Stimulated activated CD4-positive, alpha-beta T cell treated with anti-CD3 and anti-CD28 coated beads, Interleukin-12 subunit alpha, Interleukin-12 subunit beta, amount 100 ng/mL, for 4 hours (primary cell): ENCODE measurements at places on chromosomes 5 and 9.

GRCh38 chr5:72940082-72940481 lies 15.8 kb upstream of the FCHO2 start:
- DNase-seq, result no peak

- DNase-seq, result no peak
Observed at GRCh38 chr5:84260939-84261338, 123.7 kb downstream of the EDIL3 start.

GRCh38 chr9:2053883-2054845 lies 39.0 kb downstream of the SMARCA2 start:
- DNase-seq, result peak; percentile 28

DNA sequence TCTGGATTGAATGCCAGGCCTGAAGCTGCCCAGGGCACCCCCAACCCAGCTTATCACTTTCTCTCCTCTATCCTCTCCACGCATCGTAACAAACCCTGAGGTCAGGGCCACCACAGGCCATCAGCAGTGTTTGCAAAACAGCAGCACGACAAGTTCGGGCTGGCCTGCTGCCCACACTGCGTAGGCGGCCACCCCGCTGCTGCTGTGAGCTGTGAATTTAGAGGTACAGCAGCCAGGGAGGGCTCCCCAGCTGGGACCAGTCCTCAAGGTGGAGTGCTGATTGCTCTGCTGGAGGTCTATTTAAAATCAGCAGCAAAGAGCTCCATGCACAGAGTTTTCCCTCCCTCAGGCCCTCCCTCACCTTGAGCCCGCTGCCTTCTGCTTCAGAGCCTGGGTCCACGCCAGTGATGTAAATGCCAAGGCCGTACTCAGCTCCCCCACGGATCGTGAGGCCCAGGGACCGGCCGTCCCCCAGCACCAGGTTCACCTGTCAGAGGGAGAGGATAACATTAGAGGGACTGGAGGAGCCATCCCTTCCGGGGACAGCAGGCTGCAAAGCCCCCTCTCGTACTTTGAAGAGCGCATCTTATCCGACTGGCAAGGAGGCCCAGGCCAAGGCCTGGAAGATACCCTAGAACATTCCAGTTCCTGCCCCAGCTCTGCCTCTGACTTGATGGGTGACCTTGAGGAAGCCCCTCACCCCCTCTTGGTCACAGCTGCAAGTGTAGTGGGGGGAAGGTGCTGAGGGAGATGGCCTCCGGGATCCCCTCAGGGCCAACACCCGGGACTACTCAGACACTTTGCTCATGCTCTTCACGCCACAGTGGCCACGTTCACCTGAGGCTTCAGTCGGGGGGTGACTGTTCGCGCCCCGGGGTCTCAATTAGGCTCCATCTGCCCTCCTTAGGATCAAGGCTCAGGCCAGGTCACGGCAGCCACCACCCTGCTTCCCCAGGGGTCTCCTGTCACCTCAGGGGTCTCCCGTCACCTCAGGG lies 39.1 kb downstream of the WHRN start:
- no peak for DNase-seq

- no peak for DNase-seq
Observed at GRCh38 chr5:177124486-177124991, 9.0 kb upstream of the NSD1 start.

GRCh38 chr9:92652461-92652860 lies 17.5 kb downstream of the IPPK start:
- DNase-seq, result no peak

- no peak for DNase-seq
Observed at GRCh38 chr5:17928581-17928981, 294.3 kb downstream of the TAF11L14 start.

- no peak for DNase-seq
Observed at GRCh38 chr5:149747833-149748366, 17.8 kb downstream of the PPARGC1B start.

GRCh38 chr9:16794871-16795639 lies 75.4 kb downstream of the BNC2 start:
- DNase-seq, result no peak

GRCh38 chr9:38339087-38339486 lies 53.4 kb upstream of the ALDH1B1 start:
- no peak for DNase-seq

GRCh38 chr5:172713113-172713808 lies 57.7 kb downstream of the DUSP1 start:
- peak; percentile 74 for DNase-seq

GRCh38 chr9:81002242-81002641 lies 687.1 kb downstream of the TLE1 start:
- no peak for DNase-seq

DNA sequence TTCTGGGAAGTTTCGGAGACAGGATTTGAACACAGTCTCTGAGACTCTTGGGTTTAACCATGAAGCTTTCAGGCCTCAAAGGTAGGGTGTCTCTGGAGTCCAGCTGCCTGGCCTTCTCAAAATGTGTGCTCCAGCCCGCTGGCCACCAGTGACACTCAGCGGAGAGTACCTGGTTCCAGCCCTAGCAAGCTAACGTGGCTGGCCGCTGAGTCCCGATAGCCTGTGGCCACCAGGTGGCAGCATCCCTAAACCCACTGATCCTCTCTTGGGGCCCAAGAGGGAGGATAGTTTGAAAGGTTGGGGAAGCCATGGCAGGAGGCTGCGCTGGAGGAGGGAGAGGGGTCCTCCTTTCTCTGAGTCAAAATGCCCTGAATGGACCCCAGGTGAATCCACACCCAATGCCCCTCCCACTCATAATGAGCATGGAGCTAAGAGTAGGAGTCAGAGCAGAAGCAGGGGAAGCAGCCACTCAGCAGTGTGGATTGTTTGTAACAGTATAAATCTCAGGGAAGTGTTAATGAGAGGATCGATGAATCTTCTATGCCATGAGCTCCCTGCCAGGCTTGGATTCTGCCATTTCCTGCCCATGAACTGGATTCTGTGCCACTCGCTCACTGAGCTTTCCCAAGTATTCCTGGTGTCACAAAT lies 5.4 kb upstream of the TIFAB start:
- peak; percentile 62 for DNase-seq

GRCh38 chr5:71844862-71845261 lies 125.8 kb downstream of the CARTPT start:
- no peak for DNase-seq

- no peak for DNase-seq
Observed at GRCh38 chr5:162456086-162456485, 388.5 kb downstream of the GABRG2 start.

DNA sequence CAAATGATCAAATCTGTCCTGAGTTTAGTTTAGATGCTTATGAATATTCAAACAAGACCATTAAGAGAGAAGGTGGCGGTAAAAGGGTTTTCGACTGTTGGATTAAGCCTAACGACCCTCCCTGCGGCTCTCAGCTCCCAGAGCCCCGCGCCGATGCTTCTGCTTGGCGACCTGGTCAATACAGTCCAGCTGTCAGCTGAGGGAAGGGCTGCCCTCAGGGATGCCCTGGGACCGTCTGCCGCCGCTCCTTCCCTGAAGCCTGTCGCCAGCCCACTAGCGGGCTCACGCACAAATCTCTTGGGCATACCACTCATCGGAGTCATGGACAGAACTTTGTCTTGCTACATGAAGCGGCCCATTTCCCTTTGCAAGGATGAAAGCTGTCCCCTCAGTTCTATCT lies 136.6 kb upstream of the RAPGEF1 start:
- DNase-seq, result no peak

GRCh38 chr5:1447671-1448361 lies 2.6 kb upstream of the SLC6A3 start:
- no peak for DNase-seq

DNA sequence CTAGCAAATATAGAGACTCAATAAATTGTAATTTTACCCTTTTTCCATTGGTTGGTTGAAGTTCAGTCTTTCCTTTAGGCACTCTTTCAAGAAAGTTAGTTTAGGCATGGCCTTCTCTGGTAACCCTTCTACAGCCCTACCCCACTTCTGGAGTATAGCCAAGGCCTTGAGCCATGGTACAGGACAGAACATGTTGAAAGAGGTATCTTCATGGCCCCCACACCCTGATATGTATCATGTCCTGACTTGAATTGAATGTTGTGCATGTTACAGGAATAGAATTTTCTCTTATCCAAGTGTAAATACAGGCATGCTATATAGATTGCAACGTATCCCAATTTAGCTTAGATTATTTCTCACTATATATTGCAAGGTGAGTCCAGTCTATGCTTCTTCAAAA lies 175.6 kb downstream of the CD180 start:
- DNase-seq, result no peak

DNA sequence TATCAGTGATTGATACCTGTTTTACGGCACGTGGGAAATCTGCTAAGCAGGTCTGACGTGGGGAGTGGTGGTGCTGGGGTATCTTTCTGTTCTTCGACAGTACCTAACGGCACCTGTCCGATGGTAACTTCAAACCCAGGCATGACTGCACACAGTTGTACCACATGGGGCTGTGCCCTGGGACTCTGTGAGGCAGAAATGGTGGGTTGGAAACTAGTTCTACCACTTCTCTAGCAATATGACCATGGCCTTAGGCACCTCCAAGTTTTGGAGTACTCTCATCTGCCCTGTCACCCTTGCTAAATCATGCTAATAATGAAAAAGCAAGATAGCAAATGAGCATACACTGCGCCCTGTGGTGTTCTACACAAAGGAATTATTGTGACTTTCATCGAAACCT lies 30.9 kb downstream of the EPB41L4B start:
- DNase-seq, result no peak

DNA sequence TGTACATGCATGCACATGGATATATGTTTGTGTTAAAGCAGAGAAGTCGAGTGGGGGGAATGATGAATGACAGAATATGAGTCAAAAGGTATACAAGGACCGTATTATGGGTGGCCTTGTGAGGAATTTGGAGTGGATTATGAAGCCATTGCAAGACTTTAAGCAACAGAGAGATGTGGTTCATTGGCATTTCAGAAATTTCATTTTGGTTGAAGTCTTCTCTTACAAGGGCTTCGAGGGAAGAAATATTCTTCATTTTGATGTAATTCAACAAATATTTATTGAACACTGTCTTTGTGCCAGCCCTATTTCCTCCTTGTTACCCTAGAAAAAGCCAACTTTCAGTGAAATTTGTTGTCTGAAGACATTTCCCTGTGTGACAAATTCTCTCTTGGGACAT lies 83.9 kb upstream of the SLCO6A1 start:
- no peak for DNase-seq

GRCh38 chr5:107457138-107457537 lies 213.6 kb downstream of the EFNA5 start:
- DNase-seq, result no peak

DNA sequence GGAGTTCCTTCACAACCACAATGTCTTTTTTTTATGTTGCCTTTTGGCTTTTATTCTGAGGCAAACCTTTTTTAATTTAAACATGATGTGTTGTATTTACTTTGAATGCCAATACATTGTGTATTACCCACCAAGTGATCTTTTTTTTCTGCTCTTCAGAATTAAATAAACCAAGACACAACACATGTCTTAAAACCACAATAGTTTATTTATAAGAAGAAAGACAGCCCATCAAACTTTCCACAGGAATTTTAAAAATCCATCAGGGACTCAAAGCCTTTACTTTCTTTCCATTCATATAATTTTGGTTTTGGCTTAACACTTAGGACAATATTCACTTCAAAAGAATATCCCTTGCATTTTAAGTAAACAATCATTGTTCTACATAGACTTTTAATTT lies 321.8 kb upstream of the MEF2C start:
- no peak for DNase-seq

DNA sequence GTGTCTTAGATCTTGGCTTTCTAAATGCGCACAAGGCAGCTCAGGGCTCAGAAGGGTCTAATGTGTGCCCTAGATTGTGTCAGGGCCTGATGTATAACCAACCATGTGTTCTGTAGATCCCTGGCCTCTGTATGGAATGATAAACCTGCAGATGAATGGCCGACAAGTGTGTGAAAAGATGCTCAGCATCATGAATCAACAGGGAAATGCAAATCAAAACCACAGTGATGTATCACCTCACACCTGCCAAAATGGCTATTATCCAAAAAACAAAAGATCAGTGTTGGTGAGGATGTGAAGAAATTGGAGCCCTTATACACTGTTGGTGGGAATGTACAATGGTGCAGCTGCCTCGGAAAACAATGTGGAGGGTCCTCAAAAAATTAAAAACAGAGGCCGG lies 489.8 kb downstream of the SEMA5A start:
- no peak for DNase-seq

- DNase-seq, result no peak
Observed at GRCh38 chr5:2579126-2579525, 172.4 kb downstream of the IRX2 start.

GRCh38 chr9:11457825-11458790 lies 845.3 kb upstream of the PTPRD start:
- no peak for DNase-seq

DNA sequence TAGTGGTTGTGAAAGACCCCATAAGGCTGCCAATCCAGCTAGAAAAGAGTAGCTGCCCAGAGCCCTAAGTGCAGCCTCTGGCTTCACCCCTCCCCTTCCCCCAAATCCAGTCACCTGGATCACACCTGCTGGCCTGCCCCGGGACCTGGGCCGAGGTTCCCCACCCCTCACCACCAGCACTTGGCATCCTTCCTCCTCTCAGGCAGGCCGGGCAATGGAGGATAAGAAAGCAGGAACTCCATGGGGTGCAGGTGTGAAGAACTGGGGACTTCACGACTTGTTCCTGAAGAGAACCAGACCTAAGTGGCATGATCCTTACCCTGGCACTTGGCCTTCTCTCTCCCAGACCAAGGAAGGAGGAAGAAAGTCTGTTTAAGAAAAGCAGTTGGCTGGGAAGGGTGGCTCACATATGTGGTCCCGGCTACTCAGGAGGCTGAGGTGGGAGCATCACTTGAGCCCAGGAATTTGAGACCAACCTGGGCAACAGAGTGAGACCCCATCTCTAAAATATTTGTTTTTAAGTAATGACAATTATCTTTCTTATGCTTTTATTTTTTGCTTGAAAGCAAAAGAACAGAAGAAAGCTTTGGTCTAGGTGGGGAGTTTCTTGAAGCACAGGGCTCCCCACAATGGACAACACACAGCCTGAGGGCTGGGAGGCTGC lies 131.1 kb downstream of the PAX5 start:
- DNase-seq, result no peak

- no peak for DNase-seq
Observed at GRCh38 chr9:112384690-112385089, 4.8 kb downstream of the HSDL2 start.

GRCh38 chr9:95507464-95508241 lies 9.1 kb downstream of the PTCH1 start:
- peak; percentile 30 for DNase-seq

DNA sequence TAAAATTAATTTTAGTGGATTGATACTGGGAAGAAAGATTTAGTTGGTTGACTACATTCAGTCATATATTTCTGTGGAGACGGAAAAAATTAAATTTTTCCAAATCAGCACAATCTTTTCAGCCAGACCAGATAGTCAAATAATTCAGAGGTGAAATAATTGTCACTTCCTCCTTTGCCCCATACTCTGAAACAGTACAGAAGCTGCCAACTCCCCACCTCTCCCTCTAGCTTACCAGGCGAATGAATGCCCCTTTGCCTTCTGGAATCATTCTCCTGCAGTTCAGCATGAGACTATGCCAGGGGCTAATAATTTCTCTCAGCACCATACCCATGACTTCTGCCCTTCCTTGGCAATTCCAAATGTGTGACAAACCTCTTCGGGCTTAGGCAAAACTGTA lies 43.5 kb downstream of the EBF1 start:
- DNase-seq, result no peak

- no peak for DNase-seq
Observed at GRCh38 chr5:102762095-102762534, 7.0 kb downstream of the PAM start.

GRCh38 chr5:131413605-131414559 lies 150.0 kb downstream of the CDC42SE2 start:
- DNase-seq, result no peak

- DNase-seq, result no peak
Observed at GRCh38 chr9:36882594-36882993, 151.5 kb downstream of the PAX5 start.

GRCh38 chr5:109691996-109692395 lies 2.3 kb downstream of the MAN2A1 start:
- no peak for DNase-seq
